ENCODE measurements at places on chromosomes 3 and 15.

DNA sequence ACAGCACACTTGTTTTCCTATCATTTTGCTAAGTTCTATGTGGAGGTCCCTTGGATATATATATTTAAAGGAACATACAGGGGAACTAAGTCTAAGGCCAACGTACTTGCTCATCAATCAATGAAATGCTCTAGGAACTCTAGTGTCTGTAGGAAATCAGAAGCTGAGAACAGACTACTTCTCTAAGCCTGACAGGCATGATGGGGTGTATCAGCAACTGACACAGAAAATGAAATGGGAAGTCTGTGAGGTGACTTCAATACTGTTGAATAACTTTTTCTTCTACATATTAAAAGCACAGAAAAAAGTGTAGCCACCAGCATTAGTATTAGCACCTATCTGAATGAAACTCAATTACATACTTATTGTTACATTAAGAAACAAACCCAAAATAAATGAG lies 56.9 kb upstream of the CSPG5 start:
- peak; percentile 20 for DNase-seq

DNA sequence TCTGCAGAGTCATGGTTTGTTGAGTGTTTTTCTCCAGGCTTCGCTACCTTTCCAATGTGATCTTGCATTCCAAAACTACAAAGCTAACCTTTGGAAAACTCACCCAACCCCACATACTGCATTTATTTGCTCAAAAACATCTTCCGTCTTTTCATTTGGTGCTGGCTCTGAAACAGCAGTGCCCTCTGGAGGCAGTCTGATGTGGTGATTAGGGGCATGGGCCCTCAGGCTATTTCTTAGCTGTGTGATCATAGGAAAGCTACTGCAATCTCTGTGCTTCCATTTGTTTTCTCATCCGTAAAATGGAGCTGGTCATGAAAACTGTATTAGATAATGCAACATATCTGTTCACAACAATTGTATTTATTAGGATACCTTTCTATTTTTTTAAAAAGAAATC lies 47.0 kb downstream of the MTHFS start:
- peak; percentile 69 for DNase-seq

- DNase-seq, result peak; percentile 96
These were observed 32.8 kb downstream of the DNASE1L3 start for GRCh38 chr3:58177747-58178527.

- no peak for DNase-seq
These were observed 101.2 kb downstream of the PCCB start for GRCh38 chr3:136351351-136351750.

DNA sequence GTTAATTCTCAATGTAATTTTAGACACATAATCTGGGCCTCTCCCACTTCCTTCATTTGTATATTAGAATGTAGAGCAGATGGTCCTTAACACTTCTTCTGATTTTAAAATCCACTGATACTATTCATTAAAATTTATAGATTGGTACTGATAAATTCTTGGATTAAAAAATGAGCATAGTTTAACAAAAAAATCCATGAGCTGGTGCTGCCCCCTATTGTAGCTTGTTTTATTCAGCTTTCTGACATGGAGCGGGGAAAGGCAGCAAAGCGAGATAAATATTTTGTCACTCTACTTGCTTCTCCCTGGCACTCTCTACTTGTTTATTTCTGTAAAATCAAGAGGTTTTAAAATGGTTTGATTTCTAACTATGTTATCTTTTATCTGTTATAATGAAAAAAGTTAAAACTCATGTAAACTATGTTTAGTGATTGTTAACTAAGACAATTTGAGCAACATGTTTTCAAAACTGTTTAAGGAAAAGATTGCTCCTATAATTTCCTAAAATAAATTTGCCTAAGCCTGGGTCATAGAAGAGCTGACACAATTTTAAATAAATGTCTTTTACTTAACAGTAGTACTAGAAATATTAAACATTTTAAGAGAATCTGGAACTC lies 26.5 kb upstream of the PLOD2 start:
- peak; percentile 30 for DNase-seq

DNA sequence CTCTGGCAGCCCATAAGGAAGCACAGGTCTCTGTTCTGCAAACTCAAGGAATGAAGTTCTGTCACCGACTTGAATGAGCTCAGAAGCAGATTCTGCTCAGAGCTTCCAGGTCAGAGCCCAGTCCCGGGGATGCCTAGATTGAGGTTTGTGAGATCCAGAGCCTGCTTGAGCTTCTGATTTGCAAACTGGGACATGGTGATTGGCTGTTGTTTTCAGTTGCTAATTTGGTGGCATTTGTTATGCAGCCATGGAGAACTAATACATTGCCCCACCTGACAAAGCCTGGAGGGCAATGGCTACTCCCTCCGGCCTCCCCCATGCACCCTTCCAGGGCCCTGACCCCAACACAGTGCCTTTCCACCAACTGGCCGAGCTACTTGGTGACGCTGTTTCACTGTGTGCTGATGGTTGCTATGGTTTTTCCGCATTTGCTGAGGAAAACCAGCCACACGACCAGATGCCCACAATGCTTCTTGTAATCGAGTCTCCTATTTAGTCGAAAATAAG lies 379.5 kb upstream of the ATP10A start:
- no peak for DNase-seq

- DNase-seq, result no peak
These were observed 86.5 kb downstream of the AQR start for GRCh38 chr15:34883042-34883441.

DNA sequence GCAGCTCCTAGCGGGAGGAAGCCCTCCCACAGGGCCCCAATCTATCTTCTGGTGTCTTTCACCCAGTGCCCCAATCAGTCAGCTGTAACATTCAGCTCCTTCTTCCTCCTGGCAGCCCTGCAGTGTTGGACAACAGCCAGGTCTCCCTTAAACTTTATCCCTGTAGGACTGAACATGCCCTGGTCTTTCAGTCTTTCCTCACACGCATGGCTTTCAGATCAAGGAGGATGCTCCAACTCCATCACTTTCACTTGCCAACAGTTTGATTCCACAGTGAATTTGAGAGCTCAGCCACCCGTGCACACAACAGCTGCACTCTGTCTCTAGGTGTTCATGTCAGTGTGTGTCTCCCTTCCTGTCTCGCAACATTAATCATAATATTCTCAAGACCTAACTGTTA lies 28.5 kb upstream of the LRRC34 start:
- no peak for DNase-seq

DNA sequence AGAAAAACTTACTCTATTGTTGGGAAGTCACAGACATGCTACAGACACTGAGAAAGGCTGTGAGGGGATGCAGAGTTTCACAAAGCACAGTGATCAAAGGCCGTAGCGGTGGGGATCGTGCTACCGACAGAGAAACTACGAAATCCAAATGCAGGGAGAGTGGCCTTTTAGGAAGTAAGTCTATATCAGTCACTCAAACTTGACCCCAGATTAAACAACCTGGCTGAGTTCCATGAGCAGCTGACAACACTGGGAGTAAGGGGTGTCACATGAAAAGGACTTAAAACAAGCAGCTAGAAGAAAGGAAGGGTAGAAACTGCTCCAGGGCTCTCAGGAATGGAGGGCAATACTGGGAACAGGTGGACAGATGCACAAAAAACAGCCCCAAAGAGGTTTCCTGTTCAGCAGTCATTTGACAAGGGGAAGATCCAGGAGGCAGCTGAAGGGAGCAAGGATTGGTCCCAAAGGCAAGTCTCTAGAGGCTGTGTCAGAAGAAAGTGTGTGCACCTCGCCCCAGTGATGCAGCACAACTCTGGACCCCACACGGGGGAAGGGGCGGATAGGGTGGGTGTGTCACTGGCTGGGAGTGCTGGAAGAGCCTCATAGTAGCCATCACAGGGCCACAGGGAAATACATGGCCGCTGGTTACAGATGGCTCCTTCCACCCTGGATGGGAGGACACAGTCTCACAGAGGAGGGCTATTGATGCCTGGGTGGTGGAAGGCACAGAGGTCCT lies 20.3 kb upstream of the HDAC11 start:
- no peak for DNase-seq

GRCh38 chr3:138072796-138073195 lies 42.6 kb downstream of the DZIP1L start:
- no peak for DNase-seq

DNA sequence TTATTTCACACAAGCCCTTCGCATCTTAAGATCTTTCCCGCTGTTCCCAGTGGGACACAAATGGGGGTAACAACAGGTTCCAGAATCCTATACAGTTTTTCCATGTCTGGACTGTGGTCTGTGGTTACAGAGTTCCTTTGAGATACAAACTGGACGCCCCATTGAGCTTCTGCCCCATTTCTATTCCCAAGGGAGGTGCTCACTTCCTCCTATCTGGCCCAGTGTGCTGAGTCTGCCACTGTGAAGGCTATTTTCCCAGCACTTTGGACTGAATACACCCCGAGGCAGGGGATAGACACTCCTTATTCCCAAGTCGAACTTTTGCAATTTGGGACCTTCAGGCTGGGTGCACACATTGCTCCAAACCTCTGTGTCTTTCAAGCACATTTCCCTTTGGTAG lies 44.0 kb downstream of the MESD start:
- no peak for DNase-seq
